ENCODE measurements at places on chromosomes 11 and 22.

DNA sequence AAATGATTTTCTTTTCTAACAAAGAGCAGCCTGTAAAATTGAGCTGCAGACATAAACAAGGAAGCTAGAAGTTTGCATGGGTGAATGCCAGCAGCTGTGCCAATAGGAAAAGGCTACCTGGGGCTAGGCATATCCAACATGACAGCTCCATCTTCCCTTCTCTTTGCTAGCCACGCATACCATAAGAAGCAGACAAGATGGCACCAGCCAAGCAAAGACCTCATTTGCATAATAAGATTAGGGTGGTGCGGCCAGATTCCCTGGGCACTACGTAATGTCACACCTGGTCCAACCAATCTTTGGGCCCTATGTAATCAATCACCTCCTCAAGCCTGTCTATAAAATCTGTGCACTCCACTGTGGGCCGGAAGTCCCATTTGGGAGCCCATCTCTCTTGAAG lies 108.3 kb downstream of the SWAP70 start:
- DNase-seq, result no peak

- no peak for DNase-seq
Measured at GRCh38 chr11:72940417-72940816, 126.2 kb downstream of the ATG16L2 start.

DNA sequence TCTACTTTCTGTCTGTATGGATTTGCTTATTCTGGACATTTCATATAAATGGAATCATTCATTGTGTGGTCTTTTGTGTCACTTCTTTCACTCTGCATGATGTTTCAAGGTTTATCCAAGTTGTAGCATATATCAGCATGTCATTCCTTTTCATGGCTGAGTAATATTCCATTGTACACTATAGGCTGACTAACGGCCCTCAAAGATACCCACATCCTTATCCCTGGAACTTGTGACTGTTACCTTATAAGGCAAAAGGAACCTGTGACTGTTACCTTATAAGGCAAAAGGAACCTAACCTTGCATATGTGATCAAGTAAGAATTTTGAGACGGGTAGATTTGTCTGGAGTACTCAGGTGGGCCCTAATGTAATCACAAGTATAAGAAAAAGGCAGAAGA lies 111.8 kb downstream of the CSNK2A3 start:
- no peak for DNase-seq

DNA sequence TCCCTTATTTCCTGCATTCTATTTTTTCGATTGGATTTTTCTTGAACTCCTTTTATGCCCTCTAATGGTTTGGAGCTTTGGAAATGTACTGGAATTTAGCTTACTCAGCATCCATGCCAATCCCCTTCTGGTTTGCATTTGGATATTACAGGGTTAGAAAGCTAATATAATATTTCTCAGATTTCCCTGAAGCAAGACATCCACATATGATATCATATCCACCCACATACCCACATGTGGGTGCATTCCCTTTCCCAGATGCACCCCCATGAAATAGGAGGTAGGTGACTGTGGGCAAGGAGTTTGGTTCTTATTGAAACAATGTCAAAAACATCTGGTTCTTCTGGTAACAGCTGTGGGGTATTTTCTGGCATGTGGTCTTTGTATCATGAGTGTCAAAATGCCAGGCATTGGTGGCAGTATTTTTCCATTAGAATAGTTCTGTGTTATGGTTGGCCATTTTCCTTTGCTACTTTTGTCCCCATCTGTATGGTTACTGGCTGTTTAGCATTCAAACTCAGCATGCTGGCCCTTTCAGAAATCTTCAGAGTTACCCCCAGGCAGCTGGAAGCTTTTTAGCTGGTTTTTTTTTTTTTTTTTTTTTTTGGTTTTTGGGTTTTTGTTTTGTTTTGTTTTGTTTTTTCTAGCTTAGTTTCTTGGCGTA lies 32.7 kb upstream of the DDX10 start:
- no peak for DNase-seq

DNA sequence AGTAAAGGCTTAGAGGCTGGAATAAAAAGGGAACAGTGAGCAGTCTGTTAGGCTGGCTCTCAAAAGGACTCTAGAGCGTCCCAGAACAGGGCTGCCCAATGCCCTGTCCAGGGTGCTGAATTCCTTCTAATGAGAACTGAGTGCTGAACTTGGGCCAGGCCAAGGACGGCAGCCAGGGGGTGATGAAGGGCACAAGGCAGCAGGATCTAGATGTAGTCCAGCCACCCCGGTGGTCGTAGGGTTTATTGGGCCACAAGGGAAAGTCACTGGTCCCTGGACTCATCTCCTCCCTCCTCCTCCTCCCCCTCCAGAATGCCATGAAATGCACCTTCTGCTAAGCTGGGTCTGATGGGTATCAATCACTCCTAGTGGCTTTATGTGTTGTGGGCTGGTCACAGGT lies 19.2 kb downstream of the NPTXR start:
- peak; percentile 67 for DNase-seq

DNA sequence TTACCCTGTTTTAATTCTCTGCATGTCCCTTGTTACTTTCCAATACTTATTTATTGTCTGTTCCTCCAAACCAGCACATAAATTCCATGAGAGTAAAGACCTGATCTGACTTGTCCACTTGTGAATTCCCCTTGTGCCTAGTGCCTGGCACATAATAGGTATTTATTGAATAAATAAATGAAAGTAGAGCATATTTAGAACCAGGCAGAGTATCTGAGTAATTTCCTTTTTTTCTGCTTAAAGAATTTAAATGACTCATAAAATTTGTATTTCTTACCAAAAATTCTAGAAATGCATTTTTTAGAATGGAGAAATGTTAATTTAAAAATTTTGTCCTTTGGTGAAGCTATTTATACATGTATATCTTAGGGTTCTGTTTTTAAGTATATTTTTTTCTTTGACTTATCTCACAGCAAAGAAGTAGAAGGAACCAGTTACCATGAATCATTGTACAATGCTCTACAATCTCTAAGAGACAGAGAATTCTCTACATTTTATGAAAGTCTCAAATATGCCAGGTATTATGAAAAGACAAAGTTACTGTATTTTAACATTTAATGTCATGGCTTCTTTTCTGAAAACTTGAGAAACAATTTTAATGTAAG lies 96.8 kb downstream of the ATM start:
- DNase-seq, result no peak

GRCh38 chr11:6599449-6599848 lies 4.0 kb downstream of the RRP8 start:
- DNase-seq, result no peak

DNA sequence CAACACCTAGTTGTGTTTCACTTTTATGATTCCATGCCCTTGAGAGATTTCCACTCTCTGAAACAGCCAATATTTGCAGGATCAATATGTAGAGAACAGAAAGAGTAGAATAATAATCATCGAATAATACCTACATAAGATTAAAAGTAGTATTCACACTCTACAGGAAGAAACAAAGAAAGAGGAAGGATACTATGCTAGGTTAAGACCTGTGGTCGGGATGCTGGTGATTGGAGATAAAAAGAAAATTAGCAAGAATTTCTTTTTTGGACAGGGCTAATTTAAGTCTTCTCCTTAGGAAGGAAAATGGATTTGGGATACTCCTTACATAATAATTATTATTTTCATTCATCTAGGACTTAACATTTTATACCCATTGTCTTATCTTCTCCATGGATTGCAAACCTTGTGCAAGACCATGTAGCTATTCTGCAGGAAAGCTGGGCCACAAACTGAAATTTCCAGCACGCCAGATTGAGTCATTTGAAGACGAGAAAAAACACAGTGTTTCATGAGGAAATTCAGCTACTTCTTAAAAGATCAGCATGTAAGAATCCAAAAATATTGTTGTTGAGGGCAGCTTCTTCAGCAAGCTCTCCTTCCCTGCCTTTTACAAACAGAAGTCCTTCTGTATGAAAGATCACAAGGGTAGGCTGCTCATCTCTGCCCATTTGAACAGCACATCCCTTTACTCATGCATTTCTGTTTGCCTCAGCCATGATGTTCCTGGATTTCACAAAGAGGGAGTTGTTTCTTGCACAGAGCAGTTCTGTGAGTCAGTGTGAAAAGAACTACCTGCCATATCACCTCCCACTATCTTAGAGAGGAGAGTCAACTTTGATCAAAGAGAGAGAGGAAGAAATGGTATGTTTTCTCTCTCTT lies 90.7 kb downstream of the FAM76B start:
- DNase-seq, result no peak

DNA sequence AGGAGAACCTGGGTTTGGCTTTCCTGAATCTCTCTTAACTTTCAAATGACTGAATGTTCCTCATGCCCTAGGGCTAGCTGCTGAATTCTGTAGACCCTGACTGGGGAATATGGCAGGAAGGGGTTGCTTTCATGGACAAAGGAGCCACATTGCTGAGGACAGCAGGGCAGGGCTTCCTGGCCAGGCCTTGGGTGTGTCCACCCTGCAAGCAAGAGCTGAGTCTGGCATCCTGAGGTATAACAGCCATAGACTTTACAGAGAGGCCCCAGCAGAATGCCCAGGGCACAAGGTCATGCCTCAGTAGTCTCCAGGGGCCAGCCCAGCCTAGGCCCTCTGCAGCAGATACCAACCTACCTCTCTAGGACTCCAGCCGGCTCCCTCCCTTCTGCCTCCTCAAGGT lies 102.2 kb upstream of the RAG2 start:
- DNase-seq, result no peak

GRCh38 chr22:45876136-45877035 lies 100.6 kb downstream of the WNT7B start:
- no peak for DNase-seq

DNA sequence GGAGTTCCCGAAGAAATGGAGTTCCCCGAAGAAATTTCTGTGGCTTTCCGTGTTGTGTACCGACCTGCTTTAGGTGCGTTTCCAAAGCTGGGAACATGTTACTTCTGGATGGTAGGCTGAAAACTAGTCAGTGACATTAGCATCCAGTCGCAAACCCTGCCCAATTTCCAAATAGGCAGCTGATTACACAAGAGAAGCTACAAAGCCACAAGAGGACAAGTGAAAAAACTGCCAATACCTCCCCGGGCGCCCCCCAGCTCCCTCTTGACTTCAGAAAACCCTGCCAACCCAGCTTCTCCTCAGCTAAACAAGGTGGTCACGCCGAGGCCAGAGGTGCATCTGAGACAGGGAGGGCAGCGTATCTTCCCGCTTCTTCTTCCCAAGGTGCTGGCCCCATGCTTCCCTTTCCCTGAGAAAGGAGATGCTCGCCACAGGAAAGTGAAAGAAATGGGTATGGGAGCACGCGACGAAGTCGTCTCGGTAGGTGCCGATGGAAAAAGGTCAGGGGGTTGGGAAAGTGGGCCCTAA lies 551 bp downstream of the AGBL2 start:
- peak; percentile 34 for DNase-seq

- DNase-seq, result no peak
Measured at GRCh38 chr22:32354360-32355351, 3.0 kb upstream of the RFPL3 start.

DNA sequence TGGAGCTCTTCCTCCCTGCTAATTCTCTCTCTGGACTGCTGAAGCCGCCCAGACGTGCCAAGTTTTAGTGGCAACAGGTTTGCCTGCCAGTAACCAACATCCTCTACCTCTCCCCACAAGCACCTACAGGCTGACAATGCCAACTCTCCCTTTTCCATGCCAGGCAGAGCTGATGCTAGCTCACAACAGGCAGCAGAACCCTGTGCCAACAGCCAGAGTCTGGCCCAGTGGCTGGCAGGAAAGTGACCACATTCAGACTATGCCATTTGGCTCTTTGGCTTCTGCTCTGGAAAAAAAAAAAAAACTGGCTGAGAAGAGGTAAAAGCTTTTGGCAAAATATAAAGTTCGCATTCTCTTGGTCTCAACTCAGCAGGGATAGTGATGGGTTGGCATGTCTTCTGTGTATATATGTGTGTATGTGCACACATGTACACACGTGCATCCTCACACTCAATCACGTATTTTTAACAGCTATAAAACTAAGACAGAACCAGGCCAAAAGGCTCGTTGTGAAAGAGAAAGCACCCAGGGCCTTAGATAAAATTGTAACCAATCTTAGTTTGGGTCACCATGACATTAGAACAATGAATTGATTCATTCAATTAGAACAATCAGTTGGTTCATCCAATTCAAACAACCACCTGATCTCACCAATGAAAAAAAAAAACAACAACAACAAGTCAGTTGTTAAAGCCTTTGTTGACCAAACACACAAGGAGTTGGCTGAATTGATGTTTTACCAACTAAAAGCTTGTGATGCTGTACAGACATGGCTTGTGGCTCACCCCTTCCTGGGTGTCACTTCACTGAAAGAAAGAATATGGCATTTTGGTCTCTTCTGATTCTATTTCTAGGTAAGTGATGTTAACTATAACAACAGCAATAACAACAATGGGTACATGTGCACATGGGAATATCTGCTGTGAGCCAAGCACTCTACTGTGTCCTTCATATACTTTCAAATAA lies 48.6 kb downstream of the TRIM29 start:
- DNase-seq, result no peak

DNA sequence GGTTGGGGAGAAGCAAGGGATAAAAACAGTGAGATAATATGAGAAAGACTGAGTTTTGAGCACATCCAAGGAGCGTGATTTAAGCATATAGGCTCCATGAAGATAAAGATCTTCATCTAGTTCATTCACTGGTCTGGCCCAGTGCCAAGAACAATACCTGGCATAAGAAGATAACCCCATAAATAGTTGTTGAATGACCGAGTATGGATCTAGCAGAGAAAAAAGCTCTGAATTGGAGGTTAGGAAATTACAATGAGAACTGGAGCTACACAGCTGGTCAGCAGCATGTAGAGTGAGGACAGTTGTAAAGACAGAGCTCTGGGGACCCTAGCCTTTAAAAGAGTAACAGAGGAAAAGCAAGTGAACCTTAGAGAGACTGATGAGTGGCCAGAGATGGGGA lies 33.0 kb upstream of the PAK1 start:
- no peak for DNase-seq

- DNase-seq, result no peak
Measured at GRCh38 chr11:126636911-126637794, 281.7 kb downstream of the ST3GAL4 start.

GRCh38 chr11:76659672-76660532 lies 10.6 kb downstream of the LRRC32 start:
- no peak for DNase-seq

DNA sequence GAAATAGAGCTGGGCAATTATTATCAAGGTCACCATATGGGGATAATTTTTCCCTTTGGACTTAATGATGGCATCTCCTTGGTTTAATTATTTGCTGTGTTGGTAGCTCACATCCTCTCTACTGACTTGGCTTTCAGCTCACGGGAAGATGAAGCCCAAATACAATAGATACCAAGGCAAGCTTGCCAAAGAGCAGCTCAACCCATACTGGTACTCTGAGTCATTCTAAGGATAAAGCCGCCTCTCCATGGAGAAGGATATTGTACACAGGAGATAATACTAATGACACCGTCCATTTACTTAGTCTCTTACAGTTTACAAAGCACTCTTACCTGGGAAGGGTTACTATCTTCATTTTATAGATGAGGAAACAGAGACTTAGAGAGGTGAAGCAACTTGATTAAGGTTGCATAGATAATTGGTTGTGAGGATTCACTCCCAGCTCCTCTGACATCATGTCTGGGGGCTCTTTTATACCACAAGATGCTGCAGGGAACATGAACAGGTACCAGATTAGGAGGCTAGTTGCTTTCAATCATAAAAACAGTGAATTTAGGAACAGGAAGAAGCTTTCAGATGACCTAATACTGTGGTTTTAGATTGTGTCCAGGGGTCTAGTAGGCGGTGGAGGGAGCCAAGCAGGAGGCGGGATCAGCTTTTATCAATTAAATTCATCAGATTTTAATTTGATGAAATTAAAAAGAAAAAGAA lies 48.3 kb upstream of the PICALM start:
- DNase-seq, result no peak
